ENCODE measurements at places on chromosomes 3 and 15. TPM values are rescaled to one million over a fixed set of nuclear protein-coding genes. Genes with fewer than 3 reads are reported as not detected.

The SOX2 gene
- 0.50 TPM for total RNA-seq

The COL6A5 gene
- not detected for total RNA-seq

The GABRB3 gene
- total RNA-seq = 98.3 TPM

The IQCB1 gene
- 9.0 TPM for total RNA-seq

The NRG4 gene
- total RNA-seq = 0.68 TPM

The ZNF660 gene
- not detected for total RNA-seq

The POTEB2 gene
- not detected for total RNA-seq

The KIF15 gene
- total RNA-seq = 11.4 TPM

The PLAAT1 gene
- total RNA-seq = 0.09 TPM

The SPATA12 gene
- 0.32 TPM for total RNA-seq

The LRRC34 gene
- total RNA-seq = not detected

The PSMA4 gene
- 370 TPM for total RNA-seq

The ZBED2 gene
- 0.12 TPM for total RNA-seq

The BCHE gene
- total RNA-seq = 1.0 TPM

The FAM81A gene
- total RNA-seq = 13.1 TPM

The LXN gene
- total RNA-seq = 52.3 TPM

The CELF6 gene
- total RNA-seq = not detected

The P2RY14 gene
- not detected for total RNA-seq

The CXCR6 gene
- not detected for total RNA-seq

The GHRL gene
- total RNA-seq = not detected

The WNT5A gene
- total RNA-seq = 1.4 TPM

The COL8A1 gene
- total RNA-seq = not detected

The DNAH12 gene
- 0.18 TPM for total RNA-seq

Measured in A549 treated with dexamethasone at 1 μM for 4 hours (cell line).